Activated CD4-positive, CD25-positive, alpha-beta regulatory T cell treated with anti-CD3 and anti-CD28 coated beads, Interleukin-2, amount 50 U/mL, for 16 hours (primary cell): ENCODE measurements at places on chromosomes 16 and 17.

- no peak for DNase-seq
These were observed 76.9 kb downstream of the CYB561 start for GRCh38 chr17:63369233-63369632.

DNA sequence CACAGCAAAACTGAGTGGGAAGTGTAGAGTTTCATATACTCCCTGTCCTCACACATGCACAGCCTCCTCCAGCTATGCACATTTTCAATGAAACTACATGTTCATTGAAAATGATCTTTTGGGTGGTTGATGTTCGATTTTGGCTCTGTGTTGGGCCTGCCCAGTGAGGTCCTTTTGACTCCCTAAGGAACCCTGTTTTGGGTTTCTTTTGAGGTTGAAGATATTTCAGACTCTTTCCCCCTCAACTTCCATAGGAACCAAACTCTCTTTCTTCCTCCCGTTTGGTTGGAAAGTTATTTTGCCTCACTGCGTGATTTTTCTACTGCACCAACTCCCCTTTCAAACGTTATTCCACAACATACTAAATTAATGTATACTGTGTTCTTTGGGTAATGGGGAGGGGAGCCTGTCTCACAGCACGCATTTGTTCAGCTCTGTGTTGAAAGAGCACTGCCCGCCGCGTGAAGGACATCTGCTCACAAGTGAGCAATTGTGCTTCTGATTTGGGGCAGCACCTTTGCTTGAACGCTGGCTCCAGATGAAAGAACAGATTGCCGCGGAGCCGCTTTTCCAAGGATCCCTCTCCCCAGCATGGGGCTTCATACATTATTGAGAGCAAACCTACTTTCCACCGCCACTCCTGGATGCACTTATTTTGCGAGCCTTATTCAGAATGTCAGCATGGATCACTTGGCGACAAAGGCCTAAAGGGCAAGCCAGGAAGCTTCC, 385.9 kb downstream of the WWOX start:
- DNase-seq: no peak

DNA sequence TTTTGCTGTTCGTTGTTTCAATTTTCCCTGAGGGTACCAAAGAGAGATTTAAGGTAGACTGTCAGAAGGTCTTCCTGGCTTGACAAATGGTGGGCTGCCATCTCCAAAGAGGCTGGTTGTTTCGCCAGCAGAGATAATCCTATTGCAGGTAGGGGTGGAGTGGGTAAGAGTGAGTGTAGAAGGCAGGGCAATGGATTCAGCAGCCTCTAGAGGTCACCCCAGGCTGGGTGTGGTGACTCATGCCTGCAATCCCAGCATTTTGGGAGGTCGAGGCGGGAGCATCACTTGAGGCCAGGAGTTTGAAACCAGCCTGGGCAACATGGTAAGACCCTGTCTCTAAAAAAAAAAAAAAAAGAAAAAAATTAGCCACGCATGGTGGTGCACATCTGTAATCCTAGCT, 34.6 kb downstream of the DCAKD start:
- DNase-seq: no peak

GRCh38 chr16:82091241-82091640, 56.2 kb downstream of the HSD17B2 start:
- no peak for DNase-seq

- no peak for DNase-seq
These were observed at the start of gene RAB11FIP4 for GRCh38 chr17:31391496-31391949. TSS of gene RAB11FIP4 (plus strand) at chr17:31391675. CDS start at chr17:31391853, 178 bp downstream.

GRCh38 chr17:83133302-83134121, 54.1 kb downstream of the METRNL start:
- no peak for DNase-seq

DNA sequence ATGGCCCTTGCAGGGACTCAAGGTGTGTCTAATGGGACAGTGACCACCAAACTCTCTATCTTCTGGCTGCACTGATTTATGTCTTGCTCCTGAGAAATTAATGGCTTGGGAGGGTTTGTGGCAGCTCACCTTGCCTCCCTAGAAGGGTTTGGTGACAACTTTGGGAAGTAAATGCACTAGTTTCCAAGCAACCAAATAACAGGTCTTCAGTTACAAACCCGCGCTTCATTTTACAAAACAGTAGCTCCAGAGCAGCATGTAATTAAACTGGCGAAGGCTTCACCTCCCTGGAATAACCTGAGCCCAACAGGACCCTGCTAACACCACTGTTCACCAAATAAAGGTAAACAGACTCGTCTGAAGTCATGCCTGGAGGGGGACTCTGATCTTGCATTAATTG, 318.3 kb downstream of the SLC39A11 start:
- DNase-seq: no peak

DNA sequence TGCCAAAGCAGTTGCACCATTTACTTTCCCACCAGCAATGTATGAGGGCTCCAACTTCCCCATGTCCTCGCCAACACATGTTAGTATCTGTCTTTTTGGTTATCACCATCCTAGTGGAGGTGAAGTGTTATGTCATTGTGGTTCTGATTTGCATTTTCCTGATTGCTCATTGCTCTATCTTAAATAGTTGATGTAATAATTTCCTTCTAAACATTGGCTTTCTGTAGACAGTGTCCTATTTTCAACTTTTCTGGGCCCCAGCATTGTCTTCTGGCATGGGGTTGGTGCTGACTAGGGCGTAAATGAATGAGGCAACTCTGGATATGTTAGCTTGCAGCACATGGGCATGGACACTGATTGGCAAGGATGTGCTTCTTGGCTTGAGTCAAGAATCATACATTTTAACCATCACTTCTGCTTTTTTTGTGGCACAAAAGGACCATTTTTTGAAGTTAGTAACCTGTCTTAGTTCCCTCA, 25.1 kb downstream of the PLCG2 start:
- DNase-seq: no peak

DNA sequence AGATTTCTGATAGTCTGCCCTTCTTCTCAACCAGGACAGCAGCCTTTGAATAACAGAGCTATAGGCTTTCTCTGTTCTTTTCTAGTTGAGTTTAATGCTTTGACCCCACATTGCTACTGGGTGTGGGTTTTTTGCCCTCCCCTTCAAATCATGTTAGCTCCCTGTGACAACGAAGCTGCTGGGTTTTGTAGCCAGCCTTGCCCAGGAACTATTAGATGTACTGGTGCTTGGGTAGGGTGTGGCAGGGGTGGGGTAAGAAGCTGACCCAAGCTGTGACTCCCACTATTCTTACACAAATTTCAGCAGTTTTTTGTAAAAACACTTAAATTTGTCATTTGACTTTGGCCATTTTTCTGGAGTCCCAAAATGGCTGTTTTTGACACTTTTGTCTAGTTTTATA, 69.7 kb downstream of the NLK start:
- no peak for DNase-seq

DNA sequence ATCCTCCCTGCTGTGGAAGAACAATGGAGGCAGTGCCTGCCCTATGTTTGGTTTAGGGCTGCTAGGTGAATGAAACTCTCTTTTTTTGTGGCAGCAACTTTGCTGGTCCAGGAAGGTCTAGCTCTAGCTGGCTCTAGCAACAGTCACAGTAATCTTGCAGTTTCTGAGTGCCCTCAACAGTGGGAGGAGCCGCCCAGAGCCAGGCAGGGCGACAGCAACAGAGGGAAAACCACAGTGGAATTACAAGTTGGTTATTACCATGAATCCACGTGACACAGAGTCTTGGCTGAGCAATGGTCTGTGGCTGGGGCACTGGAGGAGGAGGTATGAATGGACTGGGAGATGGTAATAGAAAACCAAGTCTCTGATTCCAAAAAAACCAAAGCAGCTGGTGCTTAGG, 10.3 kb downstream of the HSPB9 start:
- DNase-seq: no peak

DNA sequence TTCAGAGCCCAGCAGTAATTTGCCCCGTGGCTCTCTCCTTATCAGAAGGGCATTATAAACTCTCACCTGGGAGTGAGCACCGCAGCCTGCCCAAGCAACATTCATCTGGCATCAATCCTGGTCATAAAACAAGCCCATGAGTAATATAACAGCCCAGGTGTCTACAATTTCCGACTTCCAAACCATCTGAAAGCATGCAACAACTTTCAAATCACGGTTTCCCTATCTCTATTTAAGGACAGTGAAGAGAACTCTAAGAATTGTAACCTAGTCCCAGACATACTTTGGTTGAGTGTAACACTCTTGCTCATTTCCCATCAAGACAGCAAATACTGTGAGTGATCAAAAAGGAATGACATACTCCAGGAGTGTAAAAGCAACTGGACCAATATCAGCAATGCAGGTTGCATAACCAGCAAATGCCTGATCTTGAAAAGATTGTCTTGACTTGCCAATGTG, 487.4 kb upstream of the SOX9 start:
- no peak for DNase-seq

DNA sequence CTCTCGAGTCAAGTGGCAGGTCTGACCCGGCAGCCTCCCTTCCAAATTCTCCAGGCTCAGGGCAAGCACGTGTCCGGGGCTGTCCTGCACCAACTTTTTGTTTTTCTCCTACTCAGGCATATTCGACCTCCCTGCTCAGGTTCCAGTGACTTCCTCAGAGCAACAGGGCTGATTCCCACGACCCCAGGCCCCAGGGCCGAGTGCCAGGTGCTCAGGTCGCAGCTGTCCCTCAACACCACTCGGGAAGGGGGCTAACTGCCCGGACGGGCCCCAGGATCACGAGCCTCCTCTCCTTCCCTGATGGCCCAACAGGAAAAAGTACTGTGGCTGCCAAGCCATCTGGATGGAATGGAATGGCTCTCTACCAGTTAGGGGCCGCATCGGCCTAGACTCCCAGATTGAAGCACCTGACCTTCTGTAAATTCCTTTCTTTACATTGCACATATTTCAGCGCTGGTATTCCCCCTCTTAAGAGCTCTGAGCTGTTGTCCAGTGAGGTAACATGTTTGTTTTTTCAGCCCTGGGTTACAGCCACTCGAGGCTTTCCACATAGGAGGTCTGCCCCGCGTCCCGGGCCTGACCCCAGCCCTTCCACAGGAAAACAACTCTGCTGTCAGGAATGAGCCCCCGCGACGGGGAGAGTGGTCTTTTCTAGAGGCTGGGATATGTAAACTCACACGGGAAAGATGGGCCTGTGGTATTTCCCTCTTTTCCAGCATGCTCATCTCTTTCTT, 25.0 kb downstream of the NXN start:
- no peak for DNase-seq

GRCh38 chr17:54909766-54910165, 9.1 kb downstream of the TOM1L1 start:
- no peak for DNase-seq

GRCh38 chr17:55038291-55038690, 69.7 kb downstream of the STXBP4 start:
- DNase-seq: no peak

DNA sequence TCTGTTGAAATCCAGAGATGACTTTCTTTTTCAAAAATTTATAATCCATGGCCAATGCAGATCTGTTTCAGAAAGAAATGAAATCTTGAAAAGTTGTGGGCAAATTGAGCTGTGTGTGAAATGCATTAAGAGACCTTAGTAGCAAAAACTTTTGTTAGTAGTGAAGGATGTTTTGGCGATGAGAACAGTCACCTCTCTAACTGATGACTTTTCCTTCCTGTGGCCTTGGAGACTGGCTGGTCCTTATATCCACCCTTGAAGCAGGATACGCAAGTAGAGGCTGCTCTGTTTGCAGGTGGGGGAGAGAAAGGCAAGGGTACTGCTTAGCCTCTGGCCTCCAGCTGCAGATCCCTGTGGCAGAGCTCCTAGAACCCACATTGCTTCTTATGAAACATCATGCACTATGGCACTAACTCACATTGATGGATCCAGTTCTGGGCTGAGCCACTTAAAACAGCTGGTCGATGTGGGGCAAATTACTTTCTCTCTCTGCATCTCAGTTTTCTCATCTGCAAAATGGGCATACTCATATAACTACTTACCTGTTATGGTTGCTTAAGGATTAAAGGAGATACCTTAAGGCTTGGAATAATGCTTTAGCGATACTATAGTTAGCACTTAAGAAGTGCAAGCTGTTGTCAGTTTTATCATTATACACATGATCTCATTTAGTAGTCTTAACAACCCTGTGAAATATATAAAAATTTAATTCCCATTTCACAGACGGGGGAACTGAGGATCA, 89.3 kb downstream of the SDR42E1 start:
- no peak for DNase-seq

DNA sequence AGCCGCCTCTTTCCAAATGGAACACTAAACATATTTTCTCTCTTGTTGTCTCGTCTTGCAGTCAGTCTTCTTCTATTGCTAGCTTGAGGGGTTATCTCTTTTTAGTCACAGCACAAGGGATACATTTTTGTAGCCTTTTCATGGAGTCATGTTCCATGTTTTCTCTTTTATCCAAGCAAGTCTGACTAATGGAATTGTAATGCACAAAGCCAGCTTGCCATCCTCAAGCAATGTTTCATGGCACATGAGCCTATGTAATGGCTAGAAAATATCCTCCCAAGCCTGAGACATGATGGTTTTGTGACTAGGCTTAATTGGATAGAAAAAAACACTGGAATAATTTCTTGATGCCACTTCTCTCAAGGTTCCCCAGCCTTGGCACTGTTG, 414.6 kb upstream of the GOT2 start:
- DNase-seq: no peak

- no peak for DNase-seq
These were observed 339.0 kb downstream of the TMEM114 start for GRCh38 chr16:8251298-8251697.

- DNase-seq: no peak
These were observed 111.9 kb downstream of the CCDC182 start for GRCh38 chr17:57633236-57633635.

GRCh38 chr16:57405097-57405496, 530 bp downstream of the CCL17 start:
- DNase-seq: no peak

GRCh38 chr17:31935512-31935911, 1.3 kb upstream of the SUZ12 start:
- DNase-seq: no peak

DNA sequence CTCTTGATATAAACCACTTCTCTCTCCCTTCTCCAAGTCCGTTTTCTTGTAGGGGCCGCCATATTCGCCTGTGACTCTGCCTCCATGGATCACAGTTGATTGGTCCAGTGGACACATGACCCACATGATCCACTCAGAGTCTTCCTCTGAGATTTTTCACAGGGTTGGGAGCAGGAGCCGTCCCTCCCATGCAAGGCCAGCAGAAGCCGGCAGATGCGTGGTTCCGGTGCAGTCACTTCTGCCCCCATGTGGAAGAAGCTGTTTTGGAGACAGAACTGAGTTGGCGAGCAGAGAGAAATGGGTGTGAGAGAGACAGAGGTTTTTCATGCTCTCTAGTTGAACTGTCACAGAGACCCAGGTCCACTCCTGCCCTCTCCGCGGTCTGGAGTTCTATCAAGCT, 83.3 kb downstream of the C16orf95 start:
- no peak for DNase-seq

- DNase-seq: no peak
These were observed 2.6 kb downstream of the ZCCHC14 start for GRCh38 chr16:87490096-87490798.

DNA sequence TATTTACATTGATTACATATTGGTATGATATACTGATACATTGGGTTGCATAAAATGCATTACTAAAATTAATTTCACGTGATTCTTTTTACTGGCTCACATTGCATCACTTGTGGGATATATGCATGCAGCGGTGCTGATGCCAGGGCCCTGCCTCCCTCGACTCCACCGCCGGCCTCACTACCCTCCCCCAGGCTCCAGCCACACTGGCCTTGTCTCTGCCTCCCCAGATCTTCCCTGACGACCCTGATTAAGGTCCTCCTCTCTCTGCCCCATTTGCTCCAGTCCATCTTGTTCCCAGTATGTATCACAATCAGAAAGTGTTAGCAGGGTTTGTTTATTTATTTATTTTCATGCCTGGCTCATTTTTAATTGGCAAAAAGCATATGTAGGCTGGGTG, 306.8 kb downstream of the FOXL1 start:
- no peak for DNase-seq

- no peak for DNase-seq
These were observed 75.2 kb downstream of the ERCC4 start for GRCh38 chr16:13995194-13995593.

- DNase-seq: no peak
These were observed 373.7 kb downstream of the WWOX start for GRCh38 chr16:78473031-78473699.
